ENCODE measurements at places on chromosomes 4 and X.

GRCh38 chrX:1351981-1352714 is 15.6 kb downstream of the IL3RA start:
- DNase-seq, result no peak

DNA sequence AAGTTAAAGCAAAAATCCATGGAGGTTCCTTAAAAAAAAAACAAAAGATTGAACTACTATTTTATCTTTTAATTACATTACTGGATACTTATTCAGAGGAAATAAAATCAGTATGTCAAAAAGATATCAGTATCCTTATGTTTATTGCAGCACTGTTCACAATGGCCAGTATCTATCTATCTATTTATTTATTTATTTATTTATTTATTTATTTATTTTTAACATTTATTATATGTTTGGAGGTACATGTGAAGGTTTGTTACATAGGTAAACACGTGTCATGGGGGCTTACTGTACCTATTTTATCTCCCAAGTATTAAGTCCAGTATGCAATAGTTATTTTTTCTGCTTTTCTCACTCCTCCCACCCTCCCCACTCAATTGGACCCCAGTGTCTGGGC is 881.1 kb upstream of the POU3F4 start:
- no peak for DNase-seq

GRCh38 chr4:21517126-21517859 is 431.3 kb downstream of the KCNIP4 start:
- DNase-seq, result no peak

DNA sequence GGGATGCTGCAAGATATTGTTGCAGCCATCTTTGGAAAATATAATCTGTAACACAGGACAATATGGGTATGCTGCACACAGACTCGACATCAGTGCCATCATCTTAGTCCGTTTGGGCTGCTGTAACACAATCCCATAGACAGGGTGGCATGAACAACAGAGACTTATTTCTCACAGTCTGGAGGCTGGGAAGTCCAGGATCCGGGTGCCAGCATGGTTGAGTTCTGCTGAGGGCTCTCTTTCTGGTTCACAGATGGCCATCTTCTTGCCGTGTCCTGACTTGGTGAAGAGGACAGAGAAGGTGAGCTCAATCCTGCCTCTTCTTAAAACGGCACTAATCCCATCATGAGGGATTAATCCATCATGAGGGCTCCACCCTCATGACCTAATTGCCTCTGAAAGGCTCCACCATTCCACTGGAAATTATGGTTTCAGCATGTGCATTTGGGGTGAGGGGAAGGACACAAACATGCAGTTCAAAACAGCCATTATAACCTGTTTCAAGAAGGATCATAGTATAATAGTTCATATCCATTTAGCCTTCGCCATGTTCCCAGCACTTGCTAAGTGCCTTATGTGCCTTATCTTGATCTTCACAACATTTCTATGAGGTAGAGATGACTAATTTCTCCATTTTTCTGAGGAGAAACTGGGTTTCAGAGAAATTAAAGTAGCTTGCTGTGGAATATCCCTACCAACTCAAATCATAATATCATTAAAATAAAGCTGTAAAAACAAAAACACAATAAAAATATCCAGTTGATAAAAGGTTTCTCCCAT is 27.9 kb upstream of the SPP1 start:
- DNase-seq, result no peak

DNA sequence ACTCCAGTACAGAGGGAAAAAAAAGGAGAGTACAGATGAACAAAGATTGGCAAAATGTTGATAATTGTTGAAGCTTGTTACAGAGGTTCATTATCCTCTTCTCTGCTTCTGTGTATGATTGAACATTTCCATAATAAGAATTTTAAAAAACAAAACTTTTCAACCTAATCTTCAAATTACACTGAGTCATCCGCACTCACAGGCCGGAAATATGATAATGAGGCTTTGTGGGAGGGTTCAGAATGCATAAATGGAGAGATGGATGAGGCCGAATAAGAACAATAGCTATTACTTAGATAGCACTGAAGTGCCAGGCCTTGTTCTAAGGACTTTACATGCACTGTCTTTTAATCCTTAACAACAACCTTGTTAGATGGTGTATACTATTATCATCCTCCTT is 4.6 kb upstream of the ERCC6L start:
- DNase-seq, result no peak

GRCh38 chr4:95627024-95627605 is 78.3 kb upstream of the UNC5C start:
- no peak for DNase-seq

DNA sequence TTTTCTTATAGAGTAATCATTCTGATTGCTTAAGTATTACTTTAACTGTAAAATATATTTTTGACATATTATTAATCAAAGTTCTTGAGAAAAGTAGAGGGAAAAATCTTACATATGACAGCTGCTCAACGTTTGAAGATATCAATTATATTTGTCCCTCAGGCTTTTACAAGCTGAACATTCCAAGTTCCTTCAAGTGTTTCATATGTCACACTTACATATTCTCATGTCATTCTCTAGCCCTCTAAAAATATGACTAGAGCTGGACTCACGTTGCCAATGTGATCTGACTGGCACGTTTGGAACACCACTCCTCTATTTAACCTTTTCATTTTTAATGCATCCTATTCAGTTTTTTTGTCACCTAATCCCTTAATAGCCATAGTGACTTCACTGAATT is 492.9 kb downstream of the PCDH18 start:
- DNase-seq, result no peak

- no peak for DNase-seq
Measured at GRCh38 chr4:105248613-105249012, 101.9 kb downstream of the TET2 start.

- DNase-seq, result peak; percentile 3
Measured at GRCh38 chrX:85004255-85004654, 578 bp downstream of the APOOL start.

DNA sequence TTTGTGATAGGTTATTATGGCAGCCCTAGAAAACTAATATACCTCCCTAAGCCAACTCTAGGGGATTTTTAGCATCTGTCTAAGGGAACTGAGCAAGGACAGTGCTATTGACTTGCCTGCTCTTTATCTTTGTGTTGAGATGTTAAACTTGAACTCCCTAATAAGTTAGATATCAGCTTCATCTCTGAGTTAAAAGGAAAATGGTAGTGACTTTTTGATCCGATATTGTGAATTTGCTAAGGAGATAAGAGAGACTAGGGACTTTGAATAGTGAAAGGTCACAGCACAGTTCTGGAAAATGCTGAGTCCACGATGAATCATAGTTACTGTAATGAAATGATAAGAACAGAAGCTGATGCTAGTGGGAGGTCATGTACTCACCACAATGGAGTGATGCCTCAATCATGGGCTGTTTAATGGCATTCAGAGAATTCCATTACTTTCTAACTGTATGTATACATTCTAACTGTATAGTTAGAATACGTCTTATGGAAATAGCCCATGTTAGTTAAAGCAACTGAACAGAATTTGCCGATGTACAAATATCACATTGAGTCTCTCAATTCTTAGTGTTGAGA is 147.2 kb downstream of the GLRA3 start:
- DNase-seq, result no peak

- no peak for DNase-seq
Measured at GRCh38 chr4:80931631-80932081, 98.9 kb upstream of the BMP3 start.

DNA sequence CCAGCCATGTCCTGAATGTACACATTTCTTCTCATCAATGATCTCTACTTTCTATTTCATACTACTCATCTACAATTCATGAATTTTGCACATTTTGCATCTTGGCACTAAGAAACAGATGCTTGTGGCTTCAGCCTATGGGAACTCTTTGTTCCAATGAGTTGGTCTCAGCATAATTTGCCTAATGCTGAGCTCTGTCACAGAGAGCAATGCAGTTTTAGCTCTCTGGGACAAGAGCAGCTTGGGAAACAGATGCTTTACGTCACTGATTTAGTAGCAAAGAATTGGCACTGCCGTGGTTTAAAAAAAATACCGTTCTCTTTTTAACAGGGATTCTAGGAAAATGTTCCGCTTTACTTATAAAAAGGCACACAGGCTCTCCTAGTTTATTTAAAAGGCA is 162.4 kb downstream of the WDFY3 start:
- DNase-seq, result no peak

DNA sequence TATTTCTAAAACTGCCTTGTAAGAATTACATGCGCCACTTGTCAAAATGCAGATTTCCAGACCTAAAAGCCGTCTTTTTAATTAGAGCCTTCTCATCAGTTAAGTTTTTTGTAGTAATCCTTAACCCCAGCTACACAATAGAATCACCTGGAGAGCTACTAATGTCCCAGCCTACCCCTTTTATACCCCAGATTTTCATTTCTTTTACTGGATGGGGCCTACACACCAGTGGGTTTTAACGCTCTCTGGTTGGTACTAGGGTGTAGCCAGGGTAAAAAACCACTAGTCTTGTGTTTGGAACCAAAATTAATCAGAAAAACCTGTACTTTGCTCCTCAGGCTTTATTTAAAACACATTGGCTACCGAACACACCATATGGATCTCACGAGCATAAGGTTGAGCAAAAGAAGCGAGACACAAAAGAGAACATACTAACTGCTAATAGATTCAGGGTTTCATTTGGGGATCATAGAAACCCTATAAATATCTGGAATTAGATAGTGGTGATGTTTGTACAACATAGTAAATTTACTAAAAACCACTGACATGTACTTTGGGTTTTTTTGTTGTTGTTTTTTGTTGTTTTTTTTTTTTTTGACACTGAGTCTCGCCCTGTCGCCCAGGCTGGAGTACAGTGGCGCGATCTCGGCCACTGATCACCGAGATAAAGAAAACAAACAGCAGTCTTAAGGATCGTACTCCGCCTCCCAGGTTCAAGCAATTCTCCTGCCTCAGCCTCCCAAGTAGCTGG is 30.6 kb downstream of the BBS12 start:
- DNase-seq, result no peak

Data from hematopoietic multipotent progenitor cell treated with erythropoietin and hydrocortisone succinate and interleukin-3 and kit ligand, for 15 days (in vitro differentiated cells).